ENCODE measurements at places on chromosomes 7 and 10.

GRCh38 chr7:95886501-95887090 is 114.2 kb downstream of the DYNC1I1 start:
- no peak for DNase-seq

DNA sequence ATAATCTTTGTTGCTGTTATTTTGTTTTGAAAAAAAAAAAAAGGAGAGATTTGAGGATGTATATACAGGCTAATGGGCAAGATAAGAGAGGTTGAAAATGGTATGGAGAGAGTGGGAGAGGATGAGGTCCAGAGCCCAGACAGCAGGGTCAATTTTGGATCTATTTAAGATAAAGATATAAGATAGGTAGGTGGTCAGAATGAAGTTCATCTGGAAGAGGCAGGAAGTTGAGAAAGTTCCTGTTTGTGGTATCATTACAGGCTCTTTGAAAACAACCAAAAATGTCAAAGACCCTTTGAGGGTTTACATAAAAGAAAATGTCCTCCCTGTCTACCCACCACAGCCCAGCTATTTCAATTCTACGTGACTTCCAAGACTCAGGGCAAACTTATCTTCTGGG is 7.5 kb downstream of the CEP41 start:
- DNase-seq, result no peak

DNA sequence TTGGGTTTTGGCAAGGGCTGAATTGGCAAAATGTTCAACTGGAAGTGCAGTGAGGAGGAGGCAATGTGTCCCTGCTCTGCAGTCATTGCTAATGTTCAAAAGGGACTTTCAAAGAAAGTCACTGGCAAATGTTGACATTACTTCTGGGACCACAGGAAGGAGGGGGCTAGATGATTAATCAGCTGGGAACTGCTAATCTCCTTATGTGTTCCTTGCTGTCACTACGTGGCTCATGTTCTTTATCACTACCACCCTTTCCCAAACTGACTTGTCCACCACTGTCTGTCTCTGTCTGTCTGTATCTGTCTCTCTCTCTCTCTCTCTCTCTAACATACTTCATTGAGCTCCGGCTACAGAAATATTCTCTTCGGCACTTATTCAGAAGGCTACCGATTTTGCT is 86.9 kb upstream of the MTPN start:
- DNase-seq, result no peak

DNA sequence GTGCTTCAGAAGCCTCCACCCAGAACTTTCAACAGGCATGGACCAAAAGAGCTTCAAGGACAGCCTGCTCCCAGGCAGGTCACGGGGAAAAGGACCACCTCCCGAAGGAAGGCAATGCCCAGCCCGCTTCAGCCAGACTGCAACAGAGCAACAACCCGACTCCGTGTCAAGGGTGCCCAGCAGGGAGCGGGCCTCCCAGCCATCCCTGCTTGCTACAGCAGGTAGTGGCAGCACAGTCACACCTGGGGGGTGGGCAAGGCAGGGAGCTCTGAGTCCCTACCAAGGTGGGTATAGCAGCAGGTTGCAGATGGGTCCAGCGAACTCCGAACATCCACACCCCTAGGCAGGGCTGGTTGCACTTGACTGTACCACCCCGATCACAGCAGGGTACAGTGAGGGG is 467.8 kb upstream of the PFKP start:
- no peak for DNase-seq

DNA sequence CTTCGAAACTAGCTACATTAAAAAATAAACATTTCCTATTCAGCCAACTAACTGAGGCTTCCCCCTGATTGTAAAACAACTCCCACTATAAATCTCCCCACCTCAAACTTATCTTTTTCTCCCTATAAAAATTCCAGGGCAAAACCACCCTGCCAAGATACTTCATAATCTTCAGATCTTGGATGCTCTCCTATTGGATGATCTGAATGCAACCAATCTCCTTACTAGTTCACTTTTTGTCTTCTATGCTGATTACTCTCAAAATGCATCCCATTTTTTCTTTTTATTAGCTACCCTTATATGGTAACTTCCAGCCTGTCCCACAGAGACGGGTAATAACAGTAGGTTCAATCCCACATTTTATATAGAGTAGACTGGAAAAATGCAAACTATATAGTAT is 15.0 kb upstream of the PRSS58 start:
- DNase-seq, result no peak

DNA sequence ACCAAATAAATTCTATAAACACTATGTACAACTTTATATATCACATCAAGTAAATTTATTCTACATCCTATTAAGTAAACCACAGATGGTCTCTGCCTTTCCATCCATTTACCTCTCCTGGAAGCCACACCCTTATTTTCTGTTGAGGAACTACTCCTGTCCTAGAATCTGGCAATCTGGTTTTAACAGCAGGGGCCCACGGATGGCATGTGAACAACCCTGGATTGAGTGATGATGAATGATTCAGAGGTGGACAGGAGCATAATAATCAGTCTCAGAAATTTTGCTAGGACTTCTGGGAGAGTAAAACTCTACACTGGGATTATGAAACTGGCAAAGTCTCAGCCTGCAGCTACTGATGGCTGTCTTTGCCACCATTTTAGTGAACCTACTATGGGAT is 54.1 kb downstream of the CDK6 start:
- DNase-seq, result no peak

DNA sequence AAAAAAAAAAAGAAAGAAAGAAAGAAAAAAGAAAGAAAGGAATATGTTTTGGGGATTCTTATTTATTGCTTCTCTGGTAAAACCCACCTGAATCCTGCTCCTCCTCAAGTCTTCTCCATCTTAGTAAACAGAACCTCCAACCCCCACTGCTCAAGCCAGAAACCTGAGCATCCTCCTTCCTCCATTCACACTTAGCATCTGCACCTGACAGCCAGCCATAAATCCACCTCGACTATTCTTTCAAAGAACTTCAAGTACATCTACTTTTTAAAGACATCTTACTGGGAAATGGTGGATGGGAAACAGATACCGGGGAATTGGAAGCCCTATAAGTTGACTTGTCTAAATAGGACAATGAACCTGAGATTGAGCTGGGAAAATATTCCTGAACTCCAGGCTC is 519.9 kb upstream of the DPP6 start:
- no peak for DNase-seq

DNA sequence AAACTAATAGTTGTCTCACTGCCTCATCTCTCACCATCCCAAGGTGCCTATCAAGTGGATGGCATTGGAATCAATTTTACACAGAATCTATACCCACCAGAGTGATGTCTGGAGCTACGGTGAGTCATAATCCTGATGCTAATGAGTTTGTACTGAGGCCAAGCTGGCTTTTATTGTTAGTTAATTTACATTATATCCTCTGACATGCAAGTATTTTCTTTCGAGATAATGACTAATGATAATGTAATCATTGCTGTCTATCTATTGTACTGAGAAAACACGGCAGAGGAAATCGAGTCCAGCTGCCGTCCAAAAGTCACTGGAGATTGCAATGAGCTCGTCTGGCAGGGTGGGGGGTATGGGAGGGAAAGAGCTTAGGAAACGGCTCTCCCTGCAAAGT is 172.4 kb upstream of the LANCL2 start:
- no peak for DNase-seq

DNA sequence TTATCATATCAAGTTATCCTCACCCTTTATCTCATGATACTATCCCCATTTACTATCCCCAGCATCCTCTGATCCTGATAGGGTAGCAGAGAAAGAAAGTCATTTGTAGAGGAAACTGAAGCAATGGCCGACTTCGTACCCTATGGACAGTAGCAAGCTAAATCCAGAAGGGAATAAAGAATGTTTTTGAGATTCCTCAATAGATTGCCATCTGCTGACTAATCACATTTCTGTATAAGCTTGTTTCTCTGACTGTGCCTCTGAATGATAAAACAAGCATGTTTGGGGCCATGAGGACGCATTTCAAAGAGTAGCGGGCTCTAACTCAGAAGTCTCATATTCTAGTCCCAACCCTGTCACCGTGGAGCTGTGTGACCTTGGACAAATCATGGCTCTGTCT is 13.2 kb upstream of the FAM107B start:
- DNase-seq, result no peak

DNA sequence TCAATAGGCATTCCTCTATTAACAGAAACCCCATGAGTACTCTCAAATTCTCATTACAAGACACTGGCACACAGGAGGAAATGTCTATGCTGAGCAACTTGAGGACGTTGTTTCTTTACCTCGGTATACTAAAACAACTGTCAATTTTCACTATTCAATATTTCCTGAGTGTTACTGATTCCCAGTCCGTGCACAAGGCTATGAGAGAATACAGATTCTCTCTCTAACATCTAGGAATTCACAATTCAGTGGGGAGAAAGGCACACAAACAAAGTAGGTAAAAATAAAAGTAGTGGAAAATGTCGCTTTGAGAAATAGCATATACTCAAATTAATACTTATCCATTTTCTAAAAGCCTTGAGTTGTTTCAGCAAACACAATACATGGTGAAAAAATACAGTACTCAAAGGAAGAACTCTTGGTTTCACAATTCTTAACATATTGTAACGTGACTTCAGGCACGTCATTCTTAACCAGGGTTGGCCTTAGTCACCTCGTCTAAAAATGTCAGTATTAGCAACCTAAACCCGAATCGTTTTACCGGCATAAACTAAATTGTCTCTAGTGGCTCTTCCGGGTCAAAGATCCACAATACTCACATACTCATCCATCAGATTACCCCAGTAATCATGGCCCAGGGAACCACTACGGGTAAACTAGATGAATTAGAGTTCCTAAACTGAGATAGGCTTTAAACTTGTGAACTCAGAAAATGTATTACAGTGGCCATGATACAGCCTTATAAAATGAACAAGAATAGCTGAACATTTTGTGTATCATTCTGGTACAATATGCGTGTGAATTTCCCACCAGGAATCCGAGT is 1.5 kb downstream of the IPMK start:
- no peak for DNase-seq

GRCh38 chr7:147869456-147869855 is 721.1 kb upstream of the C7orf33 start:
- DNase-seq, result no peak

DNA sequence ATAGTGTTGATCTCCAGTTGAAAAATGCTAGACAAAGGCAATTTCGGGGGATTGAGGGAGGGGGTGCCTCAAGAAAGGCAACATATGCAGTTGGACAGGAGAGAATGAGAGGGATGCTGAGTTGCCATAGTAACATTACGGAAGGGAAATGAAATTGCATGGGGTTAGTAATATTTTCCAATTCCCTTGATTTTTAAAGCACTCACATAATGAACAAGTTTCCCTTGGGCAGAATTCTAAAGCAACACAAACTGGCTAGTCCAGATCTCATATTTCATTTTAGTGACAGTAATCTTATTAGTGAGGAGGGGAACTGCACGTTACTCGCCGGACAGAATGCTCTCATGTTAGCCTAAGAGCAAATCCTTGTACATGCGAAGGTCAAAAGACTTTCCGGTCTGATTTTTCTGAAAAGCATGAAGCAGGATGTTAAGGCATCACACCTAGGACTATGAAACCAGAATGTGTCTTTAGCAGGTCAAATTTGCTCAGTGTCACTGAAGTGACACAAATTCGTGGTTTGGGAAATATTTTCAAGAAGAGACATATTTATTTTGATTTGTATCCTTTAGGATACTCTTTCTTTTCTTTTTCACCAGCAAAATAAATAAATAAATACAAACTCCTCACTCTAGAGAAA is 165.5 kb downstream of the ANK3 start:
- no peak for DNase-seq

GRCh38 chr10:54880996-54881395 is 80.0 kb upstream of the PCDH15 start:
- no peak for DNase-seq

GRCh38 chr10:58180666-58181065 is 87.0 kb downstream of the IPMK start:
- no peak for DNase-seq

DNA sequence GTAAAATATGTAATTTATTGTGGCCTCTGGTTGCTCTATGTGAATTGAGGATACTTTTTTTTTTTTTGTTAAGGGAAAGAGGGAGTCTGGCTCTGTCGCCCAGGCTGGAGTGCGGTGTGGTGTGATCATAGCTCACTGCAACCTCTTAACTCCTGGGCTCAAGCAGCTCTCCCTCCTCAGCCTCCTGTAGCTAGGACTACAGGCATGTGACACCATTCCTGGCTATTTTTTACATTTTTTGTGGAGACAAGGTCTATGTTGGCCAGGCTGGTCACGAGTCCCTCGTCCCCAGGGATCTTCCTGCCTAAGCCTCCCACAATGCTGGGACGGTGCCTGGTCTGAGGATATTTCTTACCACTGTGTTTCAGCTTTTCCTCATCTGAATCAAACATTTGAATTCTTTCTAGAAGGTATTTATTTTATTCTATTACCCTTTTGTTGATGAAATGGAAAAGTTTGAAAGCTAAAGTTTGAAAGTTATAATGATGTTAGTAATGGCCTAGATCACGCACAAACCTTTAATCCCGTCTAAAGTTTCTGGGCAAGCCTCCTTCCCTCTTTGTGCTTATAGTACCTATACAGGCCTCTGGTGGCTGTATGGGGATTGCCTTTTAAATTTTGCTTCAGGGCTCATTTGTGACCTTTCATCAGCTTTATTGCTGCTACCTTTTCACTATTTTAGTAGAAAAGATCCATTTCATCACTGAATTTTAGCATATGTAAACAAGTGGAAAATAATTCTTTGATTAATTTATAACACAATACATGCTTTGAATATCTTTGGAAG is 2.0 kb downstream of the IFRD1 start:
- no peak for DNase-seq

DNA sequence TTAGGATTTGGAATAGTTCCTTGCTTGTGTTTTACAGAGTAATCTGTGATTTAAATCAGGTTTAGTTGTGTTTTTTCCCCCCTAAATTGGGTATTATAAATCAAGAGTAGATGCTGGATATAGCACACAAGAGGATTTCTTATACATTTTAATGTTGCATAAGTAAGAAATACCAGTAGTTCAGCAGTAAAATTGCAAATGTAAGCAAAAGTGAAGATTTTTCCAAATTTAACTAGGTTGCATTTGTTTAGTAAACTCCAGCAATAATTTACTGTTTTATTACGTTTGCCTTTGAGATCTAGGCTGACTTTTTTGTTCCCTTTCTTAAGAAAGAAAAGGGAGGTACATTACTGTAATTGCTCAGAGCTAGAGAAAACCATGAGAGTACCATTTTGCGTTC is 207.3 kb downstream of the LRMDA start:
- no peak for DNase-seq

- no peak for DNase-seq
Observed at GRCh38 chr10:82922046-82922445, 1047.1 kb downstream of the NRG3 start.

All from activated effector memory CD4-positive, alpha-beta T cell treated with Interleukin-2 at 50 U/mL for 16 hours (primary cell).